ENCODE measurements at places on chromosomes 7 and 10.

DNA sequence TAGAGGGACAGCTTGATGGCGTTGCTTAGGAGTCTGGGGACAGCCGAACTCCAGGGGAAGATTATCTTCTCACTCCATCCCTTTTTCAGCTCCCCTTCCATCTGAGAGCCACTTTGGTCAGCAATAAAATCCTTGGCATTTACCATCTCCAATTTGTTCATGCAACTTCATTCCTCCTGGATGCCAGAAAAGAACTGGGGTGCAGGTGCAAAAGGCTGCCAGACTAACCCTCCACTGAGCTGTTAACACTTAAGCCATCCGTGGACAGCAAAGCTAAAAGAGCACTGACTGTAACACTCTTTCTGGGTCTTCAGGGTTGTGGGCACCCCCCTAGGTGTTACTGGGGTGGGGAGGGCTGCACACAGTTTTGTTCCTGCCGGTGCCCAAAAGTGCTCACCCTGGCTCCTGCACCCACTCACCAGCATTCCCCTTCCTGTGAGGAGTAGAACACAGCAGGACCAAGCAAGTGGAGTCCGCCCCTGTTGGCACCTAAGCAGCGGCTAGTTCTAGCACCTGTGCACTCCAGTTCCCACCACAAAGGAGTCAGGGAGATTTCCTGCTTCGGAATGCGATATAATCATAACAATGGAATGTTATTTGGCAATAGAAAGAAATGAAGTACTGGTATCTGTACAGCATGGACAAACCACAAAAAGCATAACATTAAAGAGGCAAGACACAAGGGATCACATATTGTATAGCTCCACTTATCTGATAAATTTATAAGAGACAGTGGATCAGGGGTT is 95.1 kb downstream of the NPY start:
- no peak for DNase-seq

- no peak for DNase-seq
Observed at GRCh38 chr10:103493362-103493915, at the start of gene NEURL1. Gene NEURL1, plus strand, starts transcription at chr10:103493705. Its CDS starts 683 bp downstream, at chr10:103494388.

- no peak for DNase-seq
Observed at GRCh38 chr7:75867390-75867717, 11.5 kb upstream of the RHBDD2 start.

DNA sequence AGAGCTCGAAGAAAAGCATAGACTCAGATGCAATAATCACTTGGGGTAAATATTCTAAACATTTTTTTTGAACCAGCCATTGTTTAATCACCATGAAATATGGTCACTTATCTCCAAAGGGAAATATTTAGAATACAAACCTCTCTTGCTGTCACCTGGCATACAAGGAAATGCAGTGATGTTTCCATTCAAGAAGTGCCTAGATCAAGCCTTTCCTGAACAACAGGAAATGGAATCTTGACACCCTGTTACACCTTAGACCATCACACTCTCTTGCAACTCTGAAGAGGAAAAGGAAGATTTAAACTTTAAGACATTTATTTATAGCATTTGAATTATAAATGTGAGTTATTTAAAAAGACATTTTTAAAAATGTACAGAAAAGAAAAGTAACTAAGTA is 263.0 kb upstream of the BMPER start:
- DNase-seq = no peak

GRCh38 chr7:128235471-128235870 is 5.6 kb upstream of the LEP start:
- no peak for DNase-seq

- no peak for DNase-seq
Observed at GRCh38 chr10:29323367-29323766, 34.5 kb downstream of the LYZL1 start.

- no peak for DNase-seq
Observed at GRCh38 chr7:13651167-13651566, 338.3 kb downstream of the ETV1 start.

Measured in stimulated activated CD8-positive, alpha-beta memory T cell treated with anti-CD3 and anti-CD28 coated beads, Interleukin-7, amount 100 ng/mL, for 48 hours (primary cell).